ENCODE measurements at places on chromosomes 5 and 9.

- no peak for DNase-seq
Observed at GRCh38 chr9:100074093-100074492, 24.7 kb downstream of the ERP44 start.

DNA sequence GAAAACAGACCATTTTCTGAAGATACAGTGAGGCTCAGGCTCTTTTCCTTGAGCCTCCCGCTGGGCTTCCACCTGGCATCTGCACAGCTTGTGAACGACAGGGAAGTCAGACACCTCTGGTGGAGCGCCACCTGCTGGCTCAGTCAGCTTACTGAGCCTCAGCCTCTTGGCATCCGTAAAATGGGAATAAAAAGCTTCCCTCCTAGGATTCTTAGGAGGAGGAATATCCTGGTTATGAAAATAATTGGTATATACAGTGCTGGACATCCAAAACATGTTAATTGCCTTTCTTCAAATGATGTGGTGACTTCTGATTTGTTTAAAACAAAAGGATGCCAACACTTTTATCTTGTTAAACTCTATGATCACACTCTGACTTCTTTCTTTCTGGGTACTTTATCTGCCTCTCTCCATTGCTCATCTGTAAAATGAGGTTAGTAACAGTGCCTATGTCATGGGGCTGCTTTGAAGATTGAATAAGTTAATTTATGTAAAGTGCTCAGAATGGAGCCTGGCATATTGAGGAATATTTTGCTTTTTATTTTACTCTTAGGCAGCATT, 67.5 kb downstream of the MAMDC2 start:
- peak; percentile 63 for DNase-seq

DNA sequence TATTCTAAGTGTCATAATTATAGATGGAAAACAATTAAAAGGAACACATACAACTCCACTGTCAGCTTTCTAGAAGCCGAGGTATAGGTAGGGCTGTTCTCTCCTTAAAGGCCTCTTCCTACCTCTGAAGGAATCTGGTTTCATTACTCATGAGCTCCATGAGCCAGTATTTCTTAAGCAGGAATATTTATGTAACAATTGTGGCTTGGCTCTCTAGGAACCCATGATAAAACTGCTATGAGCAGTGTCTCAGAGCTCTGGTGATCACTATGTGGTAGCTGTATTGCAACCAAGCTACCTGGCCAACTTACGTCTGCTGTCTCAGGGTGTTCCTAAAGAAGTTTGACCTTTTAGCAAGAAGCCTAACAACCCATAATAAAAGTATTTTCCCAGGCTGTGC, 157.7 kb downstream of the CEP120 start:
- no peak for DNase-seq

GRCh38 chr9:3290231-3290840, 235.5 kb downstream of the RFX3 start:
- DNase-seq: no peak

GRCh38 chr9:33921967-33922895, 105.3 kb downstream of the UBE2R2 start:
- DNase-seq: peak; percentile 6

DNA sequence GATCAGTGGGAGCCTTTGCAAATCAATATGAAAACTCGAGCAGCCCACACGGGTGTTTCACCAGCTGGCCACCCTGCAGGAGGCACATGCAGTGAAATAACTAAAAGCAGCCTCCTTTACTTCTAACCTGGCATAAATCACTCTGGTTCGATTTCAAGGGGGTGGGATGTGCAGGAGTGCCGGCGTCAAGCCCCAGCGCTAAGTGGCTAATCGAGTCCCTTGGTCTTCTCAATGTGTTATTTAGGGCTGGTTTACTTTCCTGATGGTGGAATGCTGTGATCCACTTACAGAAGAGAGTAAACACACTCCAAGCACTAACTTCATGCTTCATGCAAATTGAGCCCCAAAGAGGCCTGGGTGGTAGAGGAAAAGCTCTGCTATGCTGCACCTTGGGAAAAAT, 109.4 kb downstream of the TMEM174 start:
- DNase-seq: peak; percentile 76

- DNase-seq: peak; percentile 50
Observed at GRCh38 chr5:142151436-142152383, 43.1 kb downstream of the NDFIP1 start.

DNA sequence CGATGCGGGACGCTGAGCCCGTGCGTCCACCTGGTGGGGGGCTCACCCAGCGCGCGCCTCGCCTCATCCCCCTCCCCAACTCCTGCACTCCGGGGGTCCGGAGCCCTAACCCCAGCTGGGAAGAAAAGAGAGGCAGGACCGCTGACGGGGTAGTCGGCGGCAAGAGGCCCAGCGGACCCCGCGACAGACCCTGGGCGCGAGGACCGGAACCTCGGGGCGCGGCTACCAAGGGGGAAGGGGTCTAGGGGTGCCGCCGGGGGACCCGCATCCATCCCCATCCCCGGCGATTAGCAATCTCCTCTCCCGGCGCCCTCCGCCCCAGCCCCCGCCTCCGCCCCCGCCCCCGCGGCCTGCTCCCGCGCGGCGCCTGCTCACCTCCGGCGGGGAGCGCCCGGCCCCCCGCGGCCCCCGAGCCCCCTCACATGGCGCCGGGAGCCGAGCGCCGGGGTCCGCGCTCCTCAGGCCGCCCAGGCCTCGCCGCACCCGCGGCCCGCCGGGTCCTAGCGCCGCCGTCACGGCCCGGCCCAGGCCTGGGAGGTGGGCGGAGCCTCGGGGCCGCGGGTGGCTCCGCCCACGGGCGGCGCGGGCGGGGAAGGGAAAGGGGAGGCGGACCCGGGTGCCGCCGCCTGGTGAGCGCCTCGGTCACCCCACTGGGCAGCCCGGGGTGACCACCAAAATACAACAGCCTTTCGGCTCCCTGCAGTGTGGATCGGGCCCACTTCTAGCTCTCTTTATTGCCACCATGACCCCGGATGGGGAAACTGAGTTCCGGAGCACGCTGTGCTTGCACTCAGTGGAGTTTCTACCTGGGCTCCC, at the start of gene ST6GALNAC6:
ST6GALNAC6 (minus strand) TSS at position 476 of the 816 bp plus-strand sequence. CDS start 1,622 bp downstream, outside the sequence.
- DNase-seq: peak; percentile 46

GRCh38 chr5:18800293-18801025, 1166.2 kb downstream of the TAF11L14 start:
- DNase-seq: no peak

DNA sequence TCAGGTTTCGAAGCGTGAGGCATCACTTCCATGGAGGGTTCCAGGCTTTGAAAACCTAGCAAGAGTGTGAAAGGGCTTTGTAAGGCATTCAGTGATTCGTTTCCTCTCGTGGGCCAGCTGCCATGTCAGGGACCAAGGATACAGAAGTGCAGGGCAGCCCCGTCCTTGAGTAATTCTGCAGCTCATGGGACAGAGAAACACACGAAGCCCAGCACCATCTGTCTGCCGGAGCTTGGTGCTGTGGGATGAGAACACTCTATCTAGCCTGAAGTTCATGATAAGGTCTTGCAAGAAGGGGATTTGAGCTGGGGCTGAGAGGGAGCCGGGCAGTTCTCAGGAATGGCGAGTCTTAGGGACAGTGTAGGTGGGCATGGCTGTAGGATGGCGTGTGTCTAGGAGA, 55.8 kb downstream of the ANKRD33B start:
- no peak for DNase-seq

- no peak for DNase-seq
Observed at GRCh38 chr5:72497823-72498222, 9.4 kb downstream of the ZNF366 start.

DNA sequence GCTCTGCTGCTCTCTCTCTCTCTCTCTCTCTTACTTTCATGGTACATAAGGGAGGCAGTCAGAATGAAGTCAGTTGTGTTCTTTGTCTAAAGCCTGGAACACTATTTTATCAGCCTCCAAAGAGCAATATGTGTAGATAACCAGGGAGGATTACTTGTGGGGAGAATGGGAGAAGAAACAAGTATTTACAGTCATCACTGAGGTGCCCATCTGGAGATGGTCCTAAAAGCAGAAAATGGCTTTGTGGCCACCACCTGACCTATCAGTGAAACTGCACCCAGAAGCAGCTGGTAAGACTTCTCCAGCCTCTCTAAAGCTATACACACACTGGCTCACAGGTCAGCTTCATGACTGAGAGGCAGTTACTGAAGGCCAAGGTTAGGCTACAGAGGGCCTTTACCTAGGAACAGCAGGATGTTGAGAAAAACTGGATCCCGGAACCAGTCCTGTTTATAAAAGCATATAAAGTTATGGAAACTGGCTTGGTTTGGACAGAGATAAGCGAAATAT, 75.1 kb downstream of the MRPS27 start:
- no peak for DNase-seq

DNA sequence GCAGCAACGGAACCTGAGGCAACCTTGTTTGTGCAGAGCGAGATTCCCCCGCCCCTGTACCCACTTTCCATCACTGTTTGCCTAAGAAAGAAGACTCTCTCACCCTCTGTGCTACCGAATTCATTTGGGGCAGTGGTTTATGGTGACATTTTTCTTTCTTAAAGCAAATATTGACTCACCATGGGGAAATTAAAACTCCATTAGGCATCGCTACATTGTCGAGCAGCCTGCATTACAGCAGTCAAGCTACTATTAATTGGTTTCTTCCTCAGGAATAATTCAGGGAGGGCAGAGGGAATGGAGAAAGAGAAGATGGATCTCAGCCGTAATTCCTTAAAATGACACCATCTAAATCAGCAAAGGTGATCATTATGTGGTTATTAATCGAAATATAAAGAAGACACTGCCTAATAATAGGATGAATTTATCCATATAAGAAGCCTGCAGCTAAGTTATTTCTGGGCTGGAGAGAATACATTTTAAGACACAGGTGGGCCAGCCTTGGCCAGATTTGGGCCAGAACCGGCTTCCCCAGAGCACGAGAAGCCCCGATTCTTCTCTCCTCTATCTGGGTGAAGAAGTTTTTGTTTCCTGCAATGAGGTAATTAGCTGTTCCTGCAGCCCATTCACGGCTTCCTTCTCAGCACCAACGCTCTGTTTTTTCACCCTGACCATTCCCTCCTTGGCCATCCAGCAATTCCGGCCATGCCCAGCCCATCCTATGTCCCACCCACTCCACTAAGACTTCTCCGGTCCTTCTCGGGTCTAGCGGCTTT, 16.8 kb downstream of the CFAP77 start:
- no peak for DNase-seq

- no peak for DNase-seq
Observed at GRCh38 chr5:76660360-76660759, 37.2 kb upstream of the F2RL2 start.

DNA sequence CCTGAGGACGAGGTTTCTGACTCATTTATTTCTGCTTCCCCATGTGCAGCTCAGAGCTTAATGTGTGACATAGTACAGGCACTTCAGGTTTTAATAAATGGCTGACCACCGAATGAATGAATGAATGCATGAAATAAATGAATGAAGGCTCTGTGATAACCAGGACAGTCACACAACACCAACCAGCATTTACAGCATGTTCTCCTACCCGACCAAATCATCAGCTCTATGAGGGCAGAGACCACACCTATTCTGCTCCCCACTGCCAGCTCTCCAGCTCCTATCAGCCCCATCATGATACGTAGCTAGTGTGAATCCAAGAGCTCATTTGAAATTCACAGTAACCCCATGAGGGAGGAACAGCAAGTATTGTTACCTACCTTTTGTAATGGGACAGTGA, 4.8 kb downstream of the TMOD1 start:
- DNase-seq: no peak

DNA sequence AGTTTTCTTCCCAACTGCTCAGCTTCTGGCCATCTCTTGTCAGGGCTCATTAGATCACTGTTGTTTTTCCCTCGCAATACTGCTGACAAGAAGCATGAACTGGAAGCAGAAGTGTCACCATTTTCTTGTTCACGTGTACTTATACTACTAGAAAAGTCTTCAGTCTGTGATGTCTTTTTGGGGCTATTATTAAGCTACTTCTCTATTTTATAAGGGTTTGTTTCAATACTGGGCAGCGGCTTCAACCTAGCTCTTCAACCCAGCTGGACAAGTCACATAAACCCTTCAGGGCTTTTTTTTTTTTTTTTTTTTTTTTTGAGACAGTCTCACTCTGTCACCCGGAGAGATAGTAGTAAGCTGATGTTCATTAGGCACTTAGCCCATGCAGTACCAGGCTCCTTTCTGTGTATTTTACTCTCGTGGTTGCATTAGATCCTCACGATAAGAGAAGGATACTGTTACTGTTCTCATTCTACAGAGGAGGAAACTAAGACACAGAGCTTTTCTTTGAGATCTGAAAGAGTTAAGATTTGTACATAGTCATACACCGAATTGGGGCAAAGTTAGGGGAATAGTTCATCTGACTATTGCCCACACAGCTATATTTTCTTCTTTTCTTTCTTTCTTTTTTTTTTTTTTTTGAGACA, 20.5 kb downstream of the RAPGEF1 start:
- no peak for DNase-seq

GRCh38 chr9:113580954-113581311, 117.4 kb downstream of the RGS3 start:
- DNase-seq: no peak

DNA sequence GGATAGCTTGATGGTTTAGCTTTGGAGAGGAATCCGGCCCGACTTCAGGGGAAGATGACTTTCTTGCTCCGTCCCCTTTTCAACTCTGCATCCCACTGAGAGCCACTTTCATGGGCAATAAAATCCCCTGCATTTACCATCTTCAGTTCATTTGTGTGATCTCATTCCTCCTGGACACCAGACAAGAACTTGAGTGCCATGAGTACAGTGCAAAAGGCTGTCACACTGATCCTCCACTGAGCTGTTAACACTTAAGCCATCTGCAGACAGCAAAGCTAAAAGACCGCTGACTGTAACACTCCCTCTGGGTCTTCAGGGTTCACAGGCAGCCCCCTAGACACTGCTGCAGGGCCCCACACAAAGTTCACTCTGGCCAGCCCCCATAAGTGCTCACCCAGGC, 48.3 kb upstream of the TCERG1 start:
- no peak for DNase-seq

- no peak for DNase-seq
Observed at GRCh38 chr5:2810644-2811043, 59.2 kb upstream of the IRX2 start.

DNA sequence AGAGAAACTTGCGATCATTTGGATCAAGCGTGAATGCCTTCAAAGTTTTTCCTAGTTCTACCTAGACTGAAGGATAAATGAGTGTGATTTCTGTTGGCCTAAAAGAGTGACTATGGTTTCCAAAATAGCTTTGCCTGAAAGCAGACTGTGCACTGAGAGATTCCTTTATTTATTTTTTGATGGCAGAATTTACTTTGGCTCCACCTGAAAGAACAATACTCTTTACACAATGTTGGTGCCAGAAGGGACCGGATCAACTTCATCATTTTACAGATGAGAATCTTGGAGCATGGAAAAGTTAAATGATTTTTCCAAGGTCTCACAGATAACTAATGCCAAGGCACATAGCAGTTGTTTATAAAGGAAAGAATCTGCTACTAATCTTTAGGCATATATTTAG, 199.6 kb downstream of the KCTD16 start:
- DNase-seq: no peak

DNA sequence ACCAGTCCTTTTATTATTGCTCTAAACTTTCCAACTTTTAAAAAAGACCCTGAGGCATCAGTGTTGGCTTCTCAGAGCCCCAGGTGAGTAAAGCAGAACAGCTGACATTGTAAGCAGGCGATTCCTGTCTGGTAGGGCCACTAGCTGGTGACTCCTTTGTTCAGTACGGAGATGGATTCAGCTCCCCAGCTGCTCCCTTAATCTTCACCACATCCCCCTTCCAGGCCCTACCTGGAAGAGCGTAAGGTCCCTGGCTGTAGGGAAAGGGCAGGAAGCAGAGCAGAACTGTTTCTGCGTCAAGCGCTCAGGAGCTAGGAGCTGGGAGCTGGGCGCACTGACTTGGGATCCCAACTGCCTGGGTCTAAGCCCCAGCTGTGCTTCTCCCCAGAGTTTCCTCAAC, 203.7 kb upstream of the TAS2R1 start:
- DNase-seq: no peak

Data from NCI-H1105 treated with DMSO at 0.1 percent for 48 hours (cell line).